Central memory CD8-positive, alpha-beta T cell (primary cell): ENCODE measurements at places on chromosomes 6 and 20.

DNA sequence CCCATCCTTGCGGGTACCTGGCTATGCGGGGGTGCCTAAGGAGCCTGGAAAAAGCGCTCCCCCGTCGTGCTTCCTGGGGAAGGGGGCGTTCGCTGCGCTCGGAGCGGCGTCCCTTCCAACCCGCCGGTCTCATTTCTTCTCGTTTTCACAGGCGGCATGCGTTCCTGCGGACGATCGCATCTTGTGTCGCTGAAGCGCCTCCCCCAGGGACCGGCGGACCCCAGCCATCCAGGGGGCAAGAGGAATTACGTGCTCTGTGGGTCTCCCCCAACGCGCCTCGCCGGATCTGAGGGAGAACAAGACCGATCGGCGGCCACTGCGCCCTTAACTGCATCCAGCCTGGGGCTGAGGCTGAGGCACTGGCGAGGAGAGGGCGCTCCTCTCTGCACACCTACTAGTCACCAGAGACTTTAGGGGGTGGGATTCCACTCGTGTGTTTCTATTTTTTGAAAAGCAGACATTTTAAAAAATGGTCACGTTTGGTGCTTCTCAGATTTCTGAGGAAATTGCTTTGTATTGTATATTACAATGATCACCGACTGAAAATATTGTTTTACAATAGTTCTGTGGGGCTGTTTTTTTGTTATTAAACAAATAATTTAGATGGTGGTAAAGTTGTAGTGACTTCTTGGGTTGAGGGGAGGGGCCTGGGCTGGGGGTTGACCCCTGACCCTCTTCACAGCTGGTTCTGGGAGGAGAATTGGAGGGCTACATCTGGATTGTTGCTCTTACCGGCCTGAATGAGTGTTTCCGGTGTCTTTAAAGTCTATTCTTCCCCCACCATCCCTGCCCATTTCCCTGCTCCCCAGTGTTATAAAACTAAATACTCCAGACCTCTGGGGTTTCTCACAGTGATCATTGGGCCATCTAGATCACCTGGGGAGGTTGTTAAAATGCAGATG, 1.1 kb downstream of the ID1 start:
- peaks cover 32% of the 10 kb centered on the region for H3K27me3 ChIP-seq
- peaks cover 35% of the 10 kb centered on the region for H3K4me1 ChIP-seq
- H3K36me3 ChIP-seq = peaks cover 16% of the 10 kb centered on the region
- no peak for DNase-seq
- H3K4me3 ChIP-seq = peak overlapping the region; percentile 91

DNA sequence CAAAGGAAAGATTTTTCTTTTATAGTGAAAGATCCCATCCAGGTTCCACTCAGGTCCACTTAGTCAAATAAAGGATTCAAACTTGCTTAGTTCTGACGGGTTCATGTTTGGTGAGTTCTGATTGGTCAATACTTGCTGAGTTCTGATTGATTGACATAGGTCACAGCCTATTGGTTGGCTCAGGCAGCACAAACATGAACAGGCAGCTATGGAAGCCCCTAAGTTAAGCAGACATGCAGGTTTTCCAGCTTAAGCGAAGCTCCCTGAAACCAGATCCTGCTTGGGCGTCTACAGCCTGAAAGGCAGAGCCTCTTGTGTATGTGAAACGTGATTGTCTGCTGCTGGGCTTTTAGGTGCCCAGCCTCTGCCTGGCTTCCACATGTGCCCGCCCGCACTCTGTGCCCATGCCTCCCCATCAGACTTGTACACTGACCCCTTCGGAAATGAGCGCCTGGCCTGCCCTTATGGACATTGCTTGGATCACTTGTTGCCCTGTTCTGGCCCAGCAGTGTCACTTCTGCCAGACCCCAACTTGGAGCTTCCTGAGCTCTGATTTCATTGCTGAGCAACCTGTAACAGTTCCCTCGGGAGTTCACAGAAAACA, 45.4 kb upstream of the ECI2 start:
- no peak overlapping the region for H3K4me3 ChIP-seq
- no peak for DNase-seq
- peaks cover 25% of the 10 kb centered on the region for H3K27me3 ChIP-seq
- H3K4me1 ChIP-seq = no peaks in the 10 kb centered on the region
- no peak overlapping the region for H3K27ac ChIP-seq

GRCh38 chr6:3228046-3228671, 706 bp upstream of the TUBB2B start:
- peak overlapping the region; percentile 76 for H3K4me3 ChIP-seq
- peaks cover 88% of the 10 kb centered on the region for H3K27me3 ChIP-seq
- no peak for DNase-seq

GRCh38 chr6:10256113-10256690, 158.7 kb downstream of the TFAP2A start:
- no peak for DNase-seq
- no peaks in the 10 kb centered on the region for H3K27me3 ChIP-seq
- no peaks in the 10 kb centered on the region for H3K4me1 ChIP-seq
- no peak overlapping the region for H3K27ac ChIP-seq
- no peaks in the 10 kb centered on the region for H3K36me3 ChIP-seq

DNA sequence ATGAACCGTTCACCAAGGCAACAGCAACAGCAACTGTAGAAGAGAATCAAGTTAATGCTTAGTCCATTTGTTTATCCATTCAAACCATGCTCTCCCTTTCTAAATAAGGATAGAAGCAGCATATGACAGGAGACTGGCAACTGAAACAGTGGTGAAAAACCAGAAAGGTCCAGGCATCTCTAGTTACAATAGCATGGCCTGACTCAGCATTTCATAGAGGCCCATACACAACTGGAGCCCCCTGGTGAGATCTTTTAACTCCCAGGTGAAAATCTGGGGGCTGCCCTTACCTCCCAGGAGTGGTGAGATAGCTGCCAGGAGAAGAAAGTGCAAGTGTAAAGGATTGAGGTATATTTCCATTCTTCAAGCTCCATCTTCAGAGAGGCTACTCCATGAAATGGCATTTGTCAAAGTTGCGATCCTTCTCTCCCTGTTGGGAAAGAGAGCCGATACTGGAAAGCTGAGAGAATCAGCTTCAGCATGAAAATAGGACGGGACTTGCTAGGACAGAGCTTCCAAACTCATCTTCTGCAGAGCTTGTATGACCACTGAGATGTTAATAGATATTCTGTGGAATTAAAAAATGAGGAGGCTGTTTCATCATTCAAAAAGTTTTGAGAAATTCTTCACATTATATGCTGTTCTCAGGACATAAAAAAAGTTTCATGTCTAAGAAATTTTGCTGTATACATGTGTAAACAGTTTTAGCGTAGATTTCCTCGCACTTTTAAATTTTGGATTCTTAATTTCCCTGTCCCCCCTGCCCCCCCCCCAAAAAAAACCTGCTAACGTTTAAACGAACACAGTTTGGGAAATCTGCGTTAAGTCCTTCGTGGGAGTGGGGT, 10.9 kb upstream of the SLC2A12 start:
- H3K4me3 ChIP-seq = no peak overlapping the region
- peaks cover 5% of the 10 kb centered on the region for H3K27me3 ChIP-seq
- no peak for DNase-seq
- H3K36me3 ChIP-seq = no peaks in the 10 kb centered on the region
- H3K4me1 ChIP-seq = no peaks in the 10 kb centered on the region

DNA sequence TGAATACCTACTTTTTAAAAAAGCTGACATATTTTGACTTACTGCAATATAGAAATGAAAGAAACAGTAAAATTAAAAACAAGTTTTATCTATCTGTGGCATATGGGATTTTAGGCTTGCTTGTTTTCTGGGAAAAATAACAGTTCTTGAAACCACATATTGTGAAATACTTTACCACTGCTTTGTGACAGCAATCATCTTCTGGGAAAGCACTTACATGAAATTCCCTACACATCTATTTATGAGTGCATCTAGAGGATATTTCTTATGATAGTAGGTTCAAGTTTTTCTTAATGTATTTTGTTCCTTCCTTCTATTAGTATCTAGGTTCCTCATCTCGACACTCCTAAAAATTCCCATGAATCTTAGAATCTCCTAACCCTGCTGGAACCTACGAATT, 75.2 kb downstream of the STXBP5 start:
- DNase-seq = no peak
- H3K27me3 ChIP-seq = no peaks in the 10 kb centered on the region
- H3K4me3 ChIP-seq = no peak overlapping the region
- H3K36me3 ChIP-seq = peaks cover 6% of the 10 kb centered on the region

DNA sequence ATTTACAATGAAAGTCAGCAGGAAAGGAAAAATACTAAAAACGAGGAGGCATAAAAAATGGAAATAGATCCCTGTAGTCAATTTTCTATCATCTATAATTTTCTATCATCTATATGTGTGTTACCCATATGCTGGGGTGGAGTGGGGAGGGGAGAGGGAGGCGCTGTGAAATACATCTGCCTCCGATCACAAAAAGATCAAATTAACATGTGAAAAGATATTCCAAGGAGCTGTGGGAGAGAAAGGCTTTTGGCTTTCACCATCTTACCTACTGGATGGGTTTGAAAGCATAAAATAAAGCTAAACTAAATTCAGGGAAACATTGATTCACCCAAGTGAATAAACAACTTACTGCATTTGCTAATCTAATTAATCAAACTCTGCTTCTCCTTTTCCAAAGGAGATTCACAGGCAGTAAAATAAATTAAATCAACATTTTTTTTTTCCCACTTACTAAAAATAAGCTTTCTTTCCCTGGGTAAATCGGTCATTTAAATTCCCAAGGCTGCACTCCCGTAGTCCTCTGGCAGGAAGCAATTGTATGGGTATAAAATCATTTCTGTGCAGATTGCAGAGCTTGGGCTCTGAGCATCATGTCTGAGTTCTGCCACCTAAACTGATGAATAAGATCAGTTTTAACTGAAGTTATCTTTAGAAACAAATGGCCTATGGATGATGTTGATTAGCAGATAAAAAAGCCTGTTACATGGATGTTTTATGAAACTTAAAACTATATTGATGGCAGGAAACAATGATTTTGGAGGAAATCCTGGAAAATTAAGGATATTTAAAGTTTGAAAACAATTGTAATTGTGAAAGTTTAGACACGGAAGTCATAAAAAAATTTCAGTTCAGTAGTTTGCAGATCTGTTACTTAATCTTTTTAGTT, 147.9 kb downstream of the SOX4 start:
- peaks cover 11% of the 10 kb centered on the region for H3K27me3 ChIP-seq
- no peaks in the 10 kb centered on the region for H3K36me3 ChIP-seq
- no peak for DNase-seq
- H3K4me1 ChIP-seq = no peaks in the 10 kb centered on the region

DNA sequence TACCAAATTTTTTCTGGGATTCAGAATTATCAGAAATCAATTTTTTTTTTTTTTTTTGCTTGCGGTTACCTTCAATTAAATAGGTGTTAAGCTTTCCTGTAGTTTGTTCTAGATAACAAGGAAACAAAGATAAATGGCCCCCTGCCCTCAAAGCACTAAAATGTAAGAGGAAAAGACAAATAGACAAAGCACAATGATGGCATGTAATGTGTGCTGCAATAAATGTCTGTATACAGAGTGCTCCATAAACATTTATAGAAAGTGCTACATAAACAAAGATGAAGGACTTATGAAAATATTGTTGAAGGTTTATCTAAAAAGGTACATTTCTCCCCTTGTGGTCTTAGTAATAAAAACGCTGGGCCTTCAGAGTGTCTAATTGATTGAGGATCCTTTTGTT, 384.6 kb downstream of the PKHD1 start:
- no peaks in the 10 kb centered on the region for H3K4me1 ChIP-seq
- no peaks in the 10 kb centered on the region for H3K27me3 ChIP-seq
- no peak overlapping the region for H3K27ac ChIP-seq
- no peak for DNase-seq
- H3K4me3 ChIP-seq = no peak overlapping the region

GRCh38 chr20:57330998-57331397, 1.4 kb downstream of the SPO11 start:
- no peak for DNase-seq
- H3K4me3 ChIP-seq = no peak overlapping the region
- no peak overlapping the region for H3K27ac ChIP-seq
- no peaks in the 10 kb centered on the region for H3K4me1 ChIP-seq
- H3K36me3 ChIP-seq = no peaks in the 10 kb centered on the region
- H3K27me3 ChIP-seq = peaks cover 53% of the 10 kb centered on the region

DNA sequence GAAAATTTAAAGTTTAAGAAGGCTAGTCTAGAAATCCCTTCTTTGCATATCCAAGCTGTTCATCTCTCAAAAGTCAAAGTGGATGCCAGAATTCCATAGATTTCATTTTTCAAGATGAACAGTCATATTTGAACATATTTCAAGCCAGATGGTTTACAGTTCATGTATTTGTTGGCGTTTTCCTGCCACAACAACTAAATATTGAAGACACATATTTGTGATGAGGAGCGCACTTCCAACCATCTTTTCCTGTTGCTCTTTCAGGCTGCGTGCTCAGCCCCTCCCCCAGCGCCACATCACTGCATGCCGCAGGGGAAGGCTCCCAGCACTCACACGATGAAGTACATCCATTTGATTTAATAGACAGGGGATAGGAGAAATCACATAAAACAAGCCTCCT, 5.9 kb upstream of the NOX3 start:
- no peaks in the 10 kb centered on the region for H3K4me1 ChIP-seq
- no peak for DNase-seq
- H3K36me3 ChIP-seq = no peaks in the 10 kb centered on the region
- H3K27me3 ChIP-seq = peaks cover 42% of the 10 kb centered on the region
- H3K27ac ChIP-seq = no peak overlapping the region
- H3K4me3 ChIP-seq = no peak overlapping the region

DNA sequence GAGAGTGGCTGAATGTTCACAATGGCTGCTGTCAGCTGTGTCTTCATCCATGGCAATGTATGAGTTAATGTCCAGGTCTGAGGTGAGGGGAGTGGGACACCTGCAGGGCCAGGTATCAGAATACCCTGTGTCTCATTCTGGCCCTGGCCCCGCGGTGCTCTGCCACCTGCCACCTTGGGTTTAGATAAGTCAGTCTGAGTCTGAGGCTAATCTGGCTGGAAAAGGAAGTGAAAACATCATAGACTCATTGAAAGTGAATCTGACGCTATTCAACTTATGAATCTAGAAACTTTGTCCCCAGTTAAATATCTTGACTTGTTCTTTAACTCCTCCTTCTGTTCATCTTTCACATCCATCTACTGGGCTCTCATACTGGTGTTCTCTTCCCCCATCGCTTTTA, 267.1 kb upstream of the JAG1 start:
- no peaks in the 10 kb centered on the region for H3K36me3 ChIP-seq
- no peak overlapping the region for H3K27ac ChIP-seq
- no peaks in the 10 kb centered on the region for H3K4me1 ChIP-seq
- no peak for DNase-seq
- H3K27me3 ChIP-seq = no peaks in the 10 kb centered on the region
- H3K4me3 ChIP-seq = no peak overlapping the region

DNA sequence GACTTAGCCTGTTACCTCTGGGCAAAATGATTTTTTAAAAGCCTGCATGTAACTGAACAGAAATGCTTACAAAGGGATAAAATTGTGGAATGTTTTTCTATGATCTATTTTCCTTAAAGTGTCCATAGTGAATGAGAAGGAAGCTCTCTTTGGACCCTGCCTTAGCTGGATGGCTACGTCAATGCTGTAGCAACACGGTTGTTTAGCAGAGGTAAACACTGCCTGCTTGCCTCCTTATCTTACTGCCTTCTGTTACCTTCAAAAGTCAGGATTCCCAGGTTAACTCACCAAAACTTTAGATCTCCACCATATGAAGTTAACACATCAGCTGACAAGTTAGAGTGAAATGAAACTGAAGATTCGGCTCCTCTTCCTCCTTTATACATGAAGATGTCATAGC, 402.6 kb downstream of the SAMD5 start:
- no peaks in the 10 kb centered on the region for H3K4me1 ChIP-seq
- no peak overlapping the region for H3K4me3 ChIP-seq
- no peaks in the 10 kb centered on the region for H3K36me3 ChIP-seq
- no peak for DNase-seq
